ENCODE measurements at places on chromosomes 7 and 10.

- DNase-seq: no peak
Measured at GRCh38 chr7:45901566-45901965, 13.3 kb downstream of the IGFBP1 start.

DNA sequence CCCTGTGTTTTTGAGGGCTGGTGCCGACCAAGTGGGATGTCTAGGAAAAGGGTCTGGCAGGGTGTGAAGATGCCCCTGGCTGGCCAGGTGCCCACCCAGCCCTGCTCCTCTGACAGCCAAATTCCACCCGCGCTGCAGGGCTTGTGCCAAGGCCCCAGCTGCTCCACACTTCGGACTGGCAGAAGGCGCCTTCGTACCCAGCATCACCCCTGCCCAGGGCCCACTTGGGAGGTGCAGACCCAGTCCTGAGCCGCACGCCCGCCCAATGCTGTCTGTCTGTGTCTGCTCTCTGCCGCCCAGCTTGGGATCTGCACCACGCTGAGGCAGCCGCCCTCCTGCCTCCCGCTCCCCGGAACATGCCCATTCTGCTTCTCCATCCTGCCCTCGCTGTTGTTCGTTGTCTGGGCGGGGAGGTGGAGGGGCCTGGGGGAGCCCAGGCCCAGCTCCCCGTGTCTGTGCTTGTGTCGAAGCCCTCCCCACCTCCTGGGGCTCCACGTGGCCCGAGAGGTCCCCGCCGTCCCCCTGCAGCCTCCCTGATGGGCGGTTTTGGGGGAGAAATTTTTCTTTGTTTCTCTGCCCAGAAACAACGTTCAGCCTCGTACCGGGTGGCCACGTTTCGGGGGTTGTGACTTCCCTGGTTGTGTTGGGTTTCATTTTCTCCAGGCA is 36.9 kb upstream of the PPIF start:
- no peak for DNase-seq

DNA sequence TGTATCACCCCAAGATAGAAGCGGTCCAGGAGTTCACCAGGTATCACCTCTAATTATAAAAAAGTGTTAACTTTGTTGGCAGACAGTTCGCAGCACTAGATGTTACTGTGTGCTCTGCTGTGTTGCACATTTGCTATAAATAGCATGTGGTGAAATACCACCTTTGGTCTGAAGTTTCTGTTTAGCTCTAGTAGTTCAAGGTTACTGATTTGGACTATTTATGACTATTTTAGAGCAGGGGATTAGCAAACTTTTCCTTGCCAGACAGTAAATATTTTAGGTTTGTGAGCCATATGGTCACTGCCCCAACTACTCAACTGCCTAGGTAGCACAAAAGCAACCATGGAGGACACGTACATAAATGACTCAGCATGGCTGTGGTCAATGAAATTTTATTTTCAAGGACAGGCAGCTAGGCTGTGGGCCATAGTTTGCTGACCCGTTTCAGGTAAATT is 16.5 kb downstream of the DENND10 start:
- no peak for DNase-seq

DNA sequence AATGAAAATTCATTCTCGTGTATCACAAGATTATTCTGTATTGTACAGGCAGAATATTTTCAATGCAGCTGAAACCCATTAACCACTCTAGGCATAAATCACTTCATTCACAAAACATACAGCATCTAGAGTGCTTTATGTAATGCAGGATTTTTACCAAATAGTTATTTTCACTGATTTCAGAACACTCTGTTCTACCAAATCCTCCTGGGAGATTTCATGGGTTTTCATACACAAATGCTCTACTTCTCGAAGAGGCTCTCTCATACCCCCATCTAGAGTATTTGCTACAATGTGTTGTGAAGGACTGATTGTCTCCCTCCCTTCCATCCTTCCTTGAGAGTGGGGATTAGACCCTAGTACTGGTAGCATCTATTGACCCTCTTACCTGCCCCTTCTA is 209.2 kb upstream of the LRRN3 start:
- DNase-seq: no peak

DNA sequence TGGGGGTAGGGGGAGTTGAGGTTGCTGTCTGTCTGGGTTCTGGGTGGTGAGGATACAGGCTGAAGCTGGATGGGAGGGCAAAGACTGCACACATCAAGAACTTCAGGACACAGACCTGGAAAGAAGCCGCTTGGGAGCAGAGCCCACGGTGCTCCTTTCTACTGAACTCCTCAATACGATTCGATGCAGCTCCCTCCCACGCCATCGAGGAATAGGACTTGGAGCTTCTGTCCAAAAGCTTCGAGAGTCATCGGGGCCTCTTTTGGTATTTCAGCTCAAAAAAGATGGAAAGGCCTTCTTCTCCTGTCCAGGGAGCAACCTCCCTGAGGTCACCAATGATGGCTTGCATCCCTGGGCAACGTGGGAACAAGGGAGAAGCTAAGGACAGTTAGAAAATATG is 407.1 kb upstream of the MGMT start:
- no peak for DNase-seq
